Amygdala (tissue), 56 donors: ENCODE measurements at places on chromosomes 5 and 9.
A peak's percentile ranks its signal among the peaks of the same experiment; 100 is the strongest.

GRCh38 chr5:154677921-154678320 lies 77.3 kb upstream of the LARP1 start:
- DNase-seq = no peak

GRCh38 chr5:172906436-172906835 lies 52.8 kb upstream of the RPL26L1 start:
- no peak for DNase-seq

GRCh38 chr9:132857616-132858342 lies 20.3 kb downstream of the AK8 start:
- DNase-seq = no peak

GRCh38 chr5:163867738-163868137 lies 362.3 kb downstream of the MAT2B start:
- DNase-seq = no peak

- DNase-seq = no peak
These were observed 8.9 kb downstream of the FLT4 start for GRCh38 chr5:180640611-180640860.

DNA sequence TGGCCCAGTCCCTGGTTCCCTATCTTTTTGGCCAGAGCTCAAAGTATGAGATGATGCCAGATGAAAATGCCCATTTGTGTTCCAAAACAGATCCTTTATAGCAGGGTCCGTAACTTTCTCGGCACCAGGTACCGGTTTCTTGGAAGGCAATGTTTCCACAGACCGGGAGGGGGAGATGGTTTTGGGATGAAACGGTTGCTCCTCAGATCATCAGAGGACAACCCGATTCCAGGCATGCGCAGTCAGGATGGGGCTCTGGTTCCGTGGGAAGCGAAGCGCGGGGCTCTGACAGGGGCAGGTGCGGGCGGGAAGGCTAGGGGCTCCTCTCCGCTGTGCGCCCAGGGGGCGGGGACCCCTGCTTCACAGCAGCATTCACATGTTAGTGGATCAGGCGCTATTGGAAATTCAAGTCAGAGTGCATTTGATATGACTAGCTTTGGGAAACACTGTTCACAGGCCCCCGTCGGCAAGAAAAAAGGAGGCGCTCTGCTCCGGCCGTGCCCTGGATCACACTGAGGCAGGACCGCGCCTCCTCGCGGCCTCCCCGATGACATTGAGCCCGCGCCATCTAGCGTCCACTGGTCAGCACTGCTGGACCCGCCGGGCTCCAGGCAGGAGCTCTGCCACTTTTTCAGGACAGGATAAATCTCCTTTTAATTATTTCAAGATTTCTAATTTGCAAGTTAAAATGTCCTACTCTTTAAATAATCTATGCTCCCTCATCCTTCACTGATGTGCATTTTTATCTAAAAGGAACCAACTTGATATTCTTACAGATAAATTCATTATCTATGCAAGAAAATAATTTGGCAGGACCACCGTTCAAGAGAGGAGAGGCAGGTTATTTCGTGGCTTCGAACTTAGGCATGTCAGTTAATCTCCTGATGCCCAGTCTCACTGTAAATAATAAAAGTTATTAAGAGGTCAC lies 190.0 kb downstream of the FANCC start:
- peak; percentile 61 for DNase-seq

DNA sequence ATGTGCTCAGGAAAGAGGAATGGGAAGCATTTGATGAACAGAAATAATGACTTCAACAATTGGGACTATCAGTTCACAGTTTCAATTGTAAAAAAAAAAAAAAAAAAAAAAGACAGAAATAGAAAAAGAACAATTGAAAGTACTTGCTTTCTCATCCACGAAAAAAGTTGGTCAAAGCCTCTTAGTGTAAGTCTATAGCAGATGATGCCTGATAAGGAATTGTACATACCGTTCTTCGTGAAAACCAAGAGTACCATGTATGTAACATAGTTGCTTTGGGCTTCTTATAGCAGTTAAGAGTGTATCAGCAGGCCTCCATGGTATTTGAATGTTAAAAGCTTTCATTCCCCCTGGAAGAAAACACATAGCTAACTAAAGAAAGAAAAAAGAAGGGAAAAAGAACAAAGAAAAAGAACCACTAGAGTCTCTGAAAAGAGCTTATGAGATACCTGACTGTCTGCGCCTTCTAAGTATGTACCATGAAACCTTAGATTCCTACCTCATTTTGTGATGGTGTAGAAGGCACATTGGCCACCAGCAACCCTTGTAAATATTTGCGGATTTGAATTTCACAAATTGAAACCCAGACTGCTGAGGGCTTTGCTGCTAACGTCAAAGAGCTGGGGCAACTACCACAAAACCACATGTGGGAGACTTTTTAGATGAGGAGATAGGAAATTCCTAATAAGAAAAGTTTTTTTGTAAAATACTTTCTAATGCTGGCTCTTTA lies 75.2 kb downstream of the TMC1 start:
- DNase-seq = no peak

- no peak for DNase-seq
These were observed 53.8 kb upstream of the SNCAIP start for GRCh38 chr5:122258241-122258640.
